ENCODE measurements at places on chromosomes 4 and X. TPM values are rescaled to one million over a fixed set of nuclear protein-coding genes. Genes with fewer than 3 reads are reported as not detected.
A peak's percentile ranks its signal among the peaks of the same experiment; 100 is the strongest.

The ALAS2 gene
- 9.6 TPM for polyA plus RNA-seq

The TAF7L gene
- 0.62 TPM for polyA plus RNA-seq

The CXXC4 gene
- polyA plus RNA-seq: 10.2 TPM

The CITED1 gene
- polyA plus RNA-seq: 13.7 TPM

The CXCL13 gene
- 0.90 TPM for polyA plus RNA-seq

The STARD8 gene
- polyA plus RNA-seq: 21.2 TPM

The ARMCX2 gene
- polyA plus RNA-seq: 110 TPM

The ELMOD2 gene
- polyA plus RNA-seq: 39.0 TPM

The BMP3 gene
- 24.1 TPM for polyA plus RNA-seq

The MAGEA12 gene
- polyA plus RNA-seq: not detected

The C4orf46 gene
- polyA plus RNA-seq: 24.4 TPM

The SCD5 gene
- 43.9 TPM for polyA plus RNA-seq

The MAGEA2 gene
- polyA plus RNA-seq: not detected

DNA sequence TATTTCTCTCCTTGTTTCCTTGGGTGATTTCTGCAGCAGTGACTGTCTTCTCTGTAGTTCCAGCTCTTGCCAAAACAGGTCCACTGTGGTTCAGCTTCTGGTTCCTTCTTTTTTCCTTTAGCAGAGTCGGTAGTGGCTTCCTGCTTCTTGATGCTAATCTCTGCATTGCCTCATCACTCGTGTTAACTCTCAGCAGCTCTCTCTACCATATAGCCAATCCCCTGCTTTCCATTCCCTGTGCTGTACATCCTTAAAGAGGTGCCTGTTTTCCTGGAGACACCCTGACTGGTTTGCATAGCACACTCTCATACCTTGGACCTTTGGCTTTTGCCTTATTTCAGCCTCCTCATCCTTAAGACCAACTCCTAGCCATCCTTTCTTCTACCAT is 191.2 kb upstream of the LNX1 start:
- DNase-seq: no peak

GRCh38 chrX:53082773-53083616 is 828 bp downstream of the TSPYL2 start:
- DNase-seq: no peak

DNA sequence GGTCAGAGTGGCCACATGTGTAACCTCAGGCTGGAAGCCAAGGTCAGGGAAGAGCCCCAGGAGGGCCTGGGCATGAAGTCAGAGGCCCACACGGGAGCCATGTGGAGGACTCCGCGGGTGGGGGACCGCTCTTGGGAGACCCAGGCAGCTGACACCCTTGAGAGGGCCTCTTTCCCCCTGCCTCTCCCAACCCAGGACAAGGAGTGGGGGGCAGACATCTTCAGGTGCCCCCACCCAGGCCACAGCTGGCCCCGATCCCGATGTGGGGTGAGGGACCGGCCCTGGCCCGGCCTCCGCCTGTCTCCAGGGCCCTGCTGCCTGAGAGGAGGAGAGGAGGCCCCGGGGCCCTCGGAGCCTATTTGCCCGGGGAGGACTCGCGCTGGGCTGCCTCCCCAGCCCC is 3.1 kb downstream of the PNMA6A start:
- DNase-seq: no peak

- DNase-seq: no peak
These were observed 14.7 kb upstream of the AMBN start for GRCh38 chr4:70577220-70577927.

- no peak for DNase-seq
These were observed 226.1 kb upstream of the ANXA3 start for GRCh38 chr4:78325271-78326157.

GRCh38 chr4:61356696-61357095 is 156.6 kb downstream of the ADGRL3 start:
- DNase-seq: no peak

GRCh38 chr4:113561092-113561491 is 200.4 kb downstream of the CAMK2D start:
- DNase-seq: no peak

DNA sequence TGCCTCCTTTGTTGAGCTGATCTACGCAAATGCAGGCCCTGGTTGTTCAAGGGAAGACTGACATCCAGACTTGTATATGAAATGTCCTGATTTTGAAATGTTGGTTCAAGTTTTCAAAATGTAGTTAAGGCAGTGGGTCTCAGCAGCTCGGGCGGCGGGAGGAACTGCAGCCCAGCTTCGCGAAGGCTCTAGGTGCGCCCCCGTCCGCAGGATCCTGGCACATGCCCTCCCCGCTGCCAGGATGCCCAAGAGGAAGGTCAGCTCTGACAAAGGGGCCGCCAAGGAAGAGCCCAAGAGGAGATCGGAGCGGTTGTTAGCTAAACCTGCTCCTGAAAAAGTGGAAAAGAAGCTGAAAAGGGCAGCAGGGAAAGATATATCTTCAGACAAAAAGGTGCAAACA is 1310.1 kb downstream of the ADGRL3 start:
- no peak for DNase-seq

- no peak for DNase-seq
These were observed 122.8 kb downstream of the TBL1X start for GRCh38 chrX:9587642-9588041.

GRCh38 chrX:115642895-115643530 is 82.0 kb downstream of the PLS3 start:
- DNase-seq: peak; percentile 47

DNA sequence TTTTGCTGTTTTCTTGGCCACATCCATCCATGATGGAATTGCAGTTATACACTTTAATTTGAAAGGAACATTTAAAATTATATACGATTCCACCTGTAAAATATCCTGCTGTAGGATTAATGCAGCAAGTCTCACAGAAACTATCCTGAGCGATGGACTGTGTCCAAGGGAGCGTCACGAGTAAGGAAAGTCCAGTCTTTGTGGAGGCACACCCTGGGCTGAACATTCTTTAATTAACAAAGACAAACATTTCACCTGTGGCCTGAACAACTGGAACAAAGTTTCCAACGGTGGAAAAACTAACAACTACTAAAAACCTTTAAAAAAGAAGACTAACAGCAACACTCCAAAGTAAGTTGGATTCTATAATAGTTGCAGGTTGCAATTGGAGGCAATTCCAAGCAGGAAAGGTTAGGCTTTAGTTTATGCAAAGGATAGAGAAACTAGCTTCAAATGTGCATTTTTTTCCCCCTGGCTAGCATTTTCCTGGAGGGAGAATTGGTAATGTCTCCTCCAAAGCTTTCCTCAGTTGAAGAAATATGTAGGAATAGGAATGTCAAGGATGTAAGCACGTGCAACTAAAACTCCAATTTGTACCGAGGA is 11.0 kb downstream of the EREG start:
- DNase-seq: no peak

DNA sequence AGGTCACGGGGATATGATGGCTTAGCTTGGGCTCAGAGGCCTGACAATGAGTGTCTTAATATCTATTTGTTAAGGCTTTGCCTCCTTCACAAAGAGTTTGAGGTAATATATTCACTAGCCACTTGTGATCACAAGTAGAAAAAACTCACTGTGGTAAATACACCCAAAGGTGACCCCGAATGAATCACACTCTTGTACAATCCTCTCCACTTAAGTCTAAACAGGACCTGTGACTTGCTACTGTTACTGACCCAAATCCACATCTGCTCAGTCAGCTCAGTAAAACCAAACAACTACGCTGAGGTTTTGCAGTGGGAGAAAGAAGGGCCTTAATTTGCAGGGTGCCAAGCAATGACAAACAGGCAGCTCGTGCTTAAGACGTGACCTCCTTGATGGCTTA is 223.8 kb upstream of the MAGEC2 start:
- no peak for DNase-seq

DNA sequence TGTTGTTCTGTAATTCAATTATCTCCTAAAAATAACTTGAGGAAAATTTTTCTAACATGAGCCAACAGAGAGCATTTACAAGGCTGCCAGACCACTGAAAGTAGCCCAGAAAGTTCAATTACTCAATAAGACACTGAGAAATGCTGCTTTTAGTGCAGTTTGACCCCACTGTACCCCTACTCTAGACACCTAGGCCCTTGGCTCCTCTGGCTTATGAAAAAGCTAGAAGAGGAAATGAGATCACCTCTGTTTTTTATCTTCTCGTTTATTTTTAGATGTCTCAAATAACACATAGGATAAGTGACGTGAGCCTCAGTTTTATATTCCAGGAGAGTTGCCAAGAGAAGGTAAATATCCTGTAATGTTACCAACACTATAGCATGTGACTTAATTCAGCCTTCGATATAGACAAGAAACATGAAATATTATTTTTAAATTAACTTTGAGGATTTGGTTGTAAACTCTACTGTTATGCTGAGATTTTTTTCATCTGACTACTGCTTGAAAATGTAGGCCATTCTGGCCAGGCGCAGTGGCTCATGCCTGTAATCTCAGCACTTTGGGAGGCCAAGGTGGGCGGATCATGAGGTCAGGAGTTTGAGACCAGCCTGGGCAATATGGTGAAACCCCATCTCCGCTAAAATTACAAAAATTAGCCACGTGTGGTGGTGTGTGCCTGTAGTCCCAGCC is 24.4 kb downstream of the TNIP3 start:
- DNase-seq: no peak

- DNase-seq: no peak
These were observed 69.8 kb upstream of the SMARCA5 start for GRCh38 chr4:143443728-143444127.

DNA sequence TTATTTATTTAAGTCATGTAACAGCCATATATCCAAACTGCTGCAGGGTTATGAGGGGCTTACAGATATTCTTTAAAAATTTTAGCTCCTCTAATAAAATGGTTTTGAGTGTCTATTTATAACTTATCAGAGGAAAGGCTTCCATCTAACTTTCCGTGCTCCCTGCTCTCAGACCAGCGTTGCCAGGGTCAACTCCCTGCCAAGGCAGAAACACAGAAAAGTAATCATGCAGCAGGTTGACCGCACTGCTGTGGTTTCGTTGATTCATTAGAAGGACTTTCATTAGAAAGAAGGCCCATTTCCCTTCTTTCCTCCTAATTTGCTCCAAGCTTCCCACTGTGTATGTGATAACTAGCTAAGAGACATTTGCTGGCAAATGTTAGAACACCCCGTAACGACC is 33.9 kb downstream of the BCLAF3 start:
- no peak for DNase-seq

GRCh38 chrX:95640226-95640625 is 1044.4 kb upstream of the DIAPH2 start:
- DNase-seq: no peak

- DNase-seq: no peak
These were observed 145.8 kb downstream of the PRKX start for GRCh38 chrX:3567686-3568085.

DNA sequence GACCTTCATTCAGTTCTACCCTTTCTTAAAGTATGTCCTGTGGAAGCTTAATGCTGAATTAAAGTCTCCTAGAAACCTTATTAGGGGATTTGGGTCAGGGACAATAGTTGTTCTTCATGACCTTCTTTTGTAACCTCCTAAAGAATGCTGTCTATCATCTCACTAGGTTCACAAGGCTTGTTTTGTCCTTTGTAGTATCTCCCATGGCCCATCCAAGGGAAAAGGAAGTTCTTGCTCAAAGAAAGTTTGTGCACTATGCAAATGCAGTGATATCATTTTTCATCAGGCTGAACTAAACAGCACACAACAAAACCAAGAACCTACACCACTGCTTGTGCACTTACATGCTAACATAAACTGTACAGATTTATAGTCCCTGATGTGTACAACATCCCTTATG is 46.6 kb upstream of the PGM2 start:
- DNase-seq: no peak

DNA sequence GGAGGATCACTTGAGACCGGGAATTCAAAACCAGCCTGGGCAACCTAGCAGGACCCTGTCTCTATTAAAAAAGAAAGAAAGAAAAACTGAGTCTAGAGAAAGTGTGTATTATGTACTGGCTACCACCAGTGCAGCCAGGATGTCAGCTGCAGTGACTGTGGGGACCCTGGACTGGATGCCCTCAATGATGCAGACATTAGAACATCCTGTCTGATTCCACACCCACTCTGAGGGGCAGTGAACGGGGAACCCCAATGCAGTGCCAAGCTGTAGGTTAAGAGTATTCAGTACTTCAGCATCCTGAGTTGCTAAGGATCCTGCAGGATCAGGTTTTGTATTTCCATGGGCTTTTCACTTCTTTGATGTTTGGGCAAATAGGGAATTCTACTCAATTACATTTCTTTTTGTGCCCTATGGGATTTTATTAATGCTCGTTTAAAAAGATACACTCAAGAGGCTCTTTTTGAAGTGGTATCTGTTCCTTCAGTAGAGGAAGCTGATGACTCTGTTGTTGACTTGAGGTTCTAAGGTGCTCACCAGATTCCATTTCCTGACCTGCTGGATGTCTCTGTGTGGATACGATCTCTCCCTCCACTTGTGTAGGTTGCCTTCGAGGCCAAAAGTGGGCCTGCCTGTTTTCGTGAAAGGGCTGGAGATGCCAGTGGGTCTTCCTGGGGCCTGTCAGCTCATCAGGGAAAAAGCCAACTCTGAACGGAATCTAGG is 85.9 kb upstream of the CLCN4 start:
- no peak for DNase-seq

DNA sequence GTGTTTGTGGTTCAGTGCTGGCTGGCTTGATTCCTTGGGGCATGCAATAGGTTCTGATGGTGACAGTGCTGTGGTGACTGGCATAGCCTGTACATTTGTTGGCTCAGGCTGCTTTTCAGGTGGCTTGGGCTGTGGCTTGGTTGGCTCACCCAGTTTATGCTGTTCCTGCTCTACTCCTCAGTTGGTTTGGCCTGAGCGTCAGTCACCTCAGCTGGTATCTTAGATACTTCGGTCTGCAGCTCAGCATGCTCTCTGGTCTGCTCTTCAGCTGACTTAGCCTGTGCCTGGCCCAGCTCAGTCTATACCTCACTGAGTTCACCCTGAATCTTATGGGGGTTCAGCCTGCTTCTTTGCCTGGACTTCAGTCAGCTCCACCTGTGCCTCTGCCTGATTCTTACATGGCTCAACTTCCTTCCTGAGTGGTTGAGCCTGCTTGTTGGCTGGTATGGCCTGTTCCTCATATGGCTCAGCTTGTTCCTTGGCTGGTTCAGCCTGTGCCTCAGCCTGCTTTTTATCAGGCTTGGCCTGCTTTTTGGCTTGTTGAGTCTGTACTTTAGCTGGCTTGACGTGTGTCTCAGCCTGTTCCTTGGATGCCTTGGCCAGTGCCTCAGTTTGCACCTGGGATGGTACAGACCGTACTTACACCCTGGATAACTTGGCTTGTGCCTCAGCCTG is 170.6 kb downstream of the MSN start:
- DNase-seq: no peak

- no peak for DNase-seq
These were observed 377 bp downstream of the CHRNA9 start for GRCh38 chr4:40335525-40335894.

- no peak for DNase-seq
These were observed 646.0 kb downstream of the RPA4 start for GRCh38 chrX:97529536-97530200.

GRCh38 chr4:185536411-185536709 is 1.1 kb upstream of the PDLIM3 start:
- no peak for DNase-seq

GRCh38 chrX:42934020-42934726 is 156.2 kb upstream of the PPP1R2C start:
- DNase-seq: no peak

DNA sequence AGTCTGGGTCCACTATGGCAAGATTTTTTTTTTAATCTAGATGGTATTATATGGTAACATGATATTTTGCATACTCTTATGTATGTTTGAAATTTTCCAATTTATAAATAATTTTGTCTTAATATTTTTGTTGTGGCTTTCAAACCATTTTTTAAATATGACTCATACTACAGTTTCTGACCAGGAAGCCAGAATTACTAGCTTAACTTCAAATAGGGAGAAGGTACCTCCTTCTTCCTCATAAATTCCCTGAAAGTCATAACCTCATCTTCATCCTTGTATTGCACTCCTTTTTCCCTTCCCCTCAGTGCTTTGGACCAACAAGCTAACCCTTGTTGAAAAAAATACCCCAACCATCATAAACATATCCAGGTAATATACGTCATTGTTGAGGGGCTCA is 21.6 kb downstream of the ARAP2 start:
- no peak for DNase-seq

Measured in right renal pelvis (tissue), 4 donors.